ENCODE measurements at places on chromosomes 7 and 10. TPM values are rescaled to one million over a fixed set of nuclear protein-coding genes. Genes with fewer than 3 reads are reported as not detected.

ABCB1 gene
- total RNA-seq = 0.08 TPM

DDIT4 gene
- 486 TPM for total RNA-seq

CPA1 gene
- total RNA-seq = not detected

C10orf67 gene
- total RNA-seq = 0.08 TPM

ZYX gene
- total RNA-seq = 162 TPM

CFTR gene
- not detected for total RNA-seq

PON2 gene
- 329 TPM for total RNA-seq

DNAJC12 gene
- 56.6 TPM for total RNA-seq

AVPI1 gene
- 124 TPM for total RNA-seq

PDZD7 gene
- total RNA-seq = 1.1 TPM

NPY4R gene
- 34.8 TPM for total RNA-seq

IFIT2 gene
- total RNA-seq = 1.9 TPM

STEAP1B gene
- total RNA-seq = 0.07 TPM

CHPF2 gene
- total RNA-seq = 38.8 TPM

MBL2 gene
- total RNA-seq = not detected
